ENCODE measurements at places on chromosomes 11 and 22.

- no peak for DNase-seq
These were observed 11.1 kb downstream of the CCND1 start for GRCh38 chr11:69651834-69652620.

DNA sequence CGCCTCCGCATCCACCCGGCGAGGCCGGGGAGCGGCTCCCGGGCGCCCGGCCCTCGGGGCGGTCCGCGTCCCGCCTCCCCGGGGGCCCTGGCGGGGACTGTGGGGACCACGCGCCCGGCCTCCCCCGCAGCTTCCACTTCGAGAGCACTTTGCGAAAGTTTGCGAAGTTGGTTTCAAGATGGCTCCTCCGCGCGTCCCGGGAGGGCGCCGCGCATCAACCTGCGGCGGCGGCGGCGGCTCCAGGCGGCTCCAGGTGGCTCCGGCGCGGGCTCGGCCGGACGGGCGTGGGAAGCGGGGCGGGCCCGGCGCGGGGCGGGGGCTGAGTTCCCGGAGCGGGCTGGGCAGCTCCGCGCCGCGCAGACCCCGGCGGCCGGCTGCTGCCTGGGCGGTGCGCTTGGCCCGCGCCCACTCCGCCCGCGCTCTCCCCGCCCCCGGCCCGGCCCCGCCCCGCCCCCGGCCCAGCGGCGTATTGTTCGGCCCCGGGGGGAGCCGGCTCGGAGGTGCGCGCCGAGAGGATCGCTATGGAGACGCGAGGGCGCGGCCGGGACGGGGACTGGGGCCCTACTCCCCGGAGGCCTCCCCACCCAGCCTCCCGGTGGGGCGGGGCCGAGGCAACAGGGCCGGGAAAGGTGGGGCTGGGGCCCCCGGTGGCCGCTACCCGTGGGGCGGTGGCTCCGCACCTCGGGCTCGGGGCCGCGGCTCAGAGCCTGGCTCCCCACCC is at the start of gene CELSR1:
Gene CELSR1 (minus strand): TSS at position 396 of the 721 bp plus-strand sequence. CDS start 450 bp downstream, outside the sequence.
- DNase-seq: peak; percentile 28

GRCh38 chr11:30282289-30282631 is 40.6 kb upstream of the ARL14EP start:
- DNase-seq: no peak

GRCh38 chr11:75812542-75813040 is 2.4 kb upstream of the UVRAG start:
- no peak for DNase-seq

DNA sequence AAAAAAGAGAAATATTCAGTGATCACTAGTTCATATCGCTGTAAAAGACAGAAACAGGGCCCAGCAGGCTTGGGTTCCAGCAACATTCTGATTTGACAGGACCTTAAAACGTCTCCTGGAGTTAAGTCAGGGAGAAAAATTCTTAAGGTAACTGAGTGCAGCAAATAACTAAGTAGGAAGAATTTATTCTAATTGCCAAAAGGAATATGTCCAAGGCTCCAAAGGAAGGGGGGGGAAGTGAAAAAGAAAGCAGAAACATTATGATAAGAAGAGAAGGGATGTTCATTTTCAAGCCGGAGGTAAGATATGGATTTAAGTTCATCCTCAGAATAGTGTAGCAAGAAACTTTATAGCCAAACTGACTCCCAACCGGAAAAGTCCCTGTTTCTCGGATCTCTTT is 90.4 kb downstream of the WT1 start:
- DNase-seq: no peak

DNA sequence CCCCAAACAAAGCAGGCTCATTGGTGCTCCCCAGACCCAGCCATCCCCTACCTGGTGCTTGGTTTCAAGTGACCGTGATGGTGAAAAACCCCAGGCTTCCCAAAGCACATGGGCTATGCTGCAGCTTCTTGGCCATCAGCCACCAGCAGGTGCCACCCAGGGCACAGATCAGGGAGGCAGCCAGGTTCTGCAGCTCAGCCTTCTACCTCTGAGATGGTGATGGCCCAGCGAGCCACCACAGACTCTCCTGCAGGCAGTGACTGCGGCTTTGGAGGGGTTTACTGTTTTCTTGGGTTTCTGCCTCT is 70.0 kb upstream of the ALX4 start:
- DNase-seq: no peak

DNA sequence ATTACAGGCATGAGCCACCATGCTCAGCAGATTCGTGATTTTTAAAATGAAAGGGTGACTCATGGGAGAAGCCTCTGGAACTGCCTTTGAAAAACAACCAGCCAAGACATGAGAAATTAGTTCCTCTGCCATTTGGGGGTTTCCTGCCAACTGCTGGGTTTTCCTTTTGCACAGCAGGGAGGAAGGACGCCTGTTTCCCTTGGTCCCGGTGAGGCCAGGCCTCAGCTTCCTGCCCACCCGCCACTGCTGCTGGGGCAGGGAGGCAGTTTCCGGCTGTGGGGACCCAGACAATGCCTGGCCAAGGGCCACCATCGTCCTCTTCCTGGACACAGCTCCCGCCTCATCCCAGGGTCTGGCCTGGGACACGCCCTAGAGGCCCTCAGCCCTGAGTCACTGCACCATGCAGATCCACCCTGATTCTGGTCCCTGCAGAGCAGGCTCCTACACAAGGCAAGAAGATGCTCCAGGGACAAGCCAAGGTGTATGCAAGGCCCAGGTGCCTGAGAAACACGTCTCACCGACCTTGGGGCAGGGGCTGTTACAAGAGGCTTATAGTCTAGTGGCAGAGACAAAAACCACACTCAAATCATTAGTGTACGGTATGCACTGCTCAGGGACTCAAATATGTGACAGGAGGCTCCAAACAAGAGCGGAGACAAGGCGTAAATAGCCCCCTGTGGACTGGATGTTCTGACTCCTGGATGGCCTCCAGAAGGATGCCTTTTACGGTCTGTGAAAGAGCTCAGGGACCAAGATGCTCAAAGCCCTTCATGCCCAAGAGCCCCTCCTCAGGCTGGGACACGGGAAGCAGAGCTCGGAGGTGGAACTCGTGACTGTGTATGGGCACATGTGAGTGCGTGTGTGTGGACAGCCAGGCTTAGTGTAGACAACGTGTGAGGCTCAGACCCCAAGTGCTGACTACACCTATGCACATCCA is 10.0 kb downstream of the PPM1F start:
- DNase-seq: peak; percentile 89

GRCh38 chr11:33723238-33723881 is 12.9 kb downstream of the CD59 start:
- DNase-seq: no peak

- peak; percentile 45 for DNase-seq
These were observed 5.2 kb upstream of the LIF start for GRCh38 chr22:30251711-30252110.

Data from left ventricle myocardium inferior (tissue), 1 donor.